ENCODE measurements at places on chromosomes 1 and 21. TPM values are rescaled to one million over a fixed set of nuclear protein-coding genes. Genes with fewer than 3 reads are reported as not detected.

Gene MPZ
- under 0.01 TPM for total RNA-seq

- no peak for DNase-seq
Observed at GRCh38 chr21:42973309-42973990, 912 bp upstream of the PKNOX1 start.

Gene SPRR2E
- total RNA-seq, result 3.7 TPM

DNA sequence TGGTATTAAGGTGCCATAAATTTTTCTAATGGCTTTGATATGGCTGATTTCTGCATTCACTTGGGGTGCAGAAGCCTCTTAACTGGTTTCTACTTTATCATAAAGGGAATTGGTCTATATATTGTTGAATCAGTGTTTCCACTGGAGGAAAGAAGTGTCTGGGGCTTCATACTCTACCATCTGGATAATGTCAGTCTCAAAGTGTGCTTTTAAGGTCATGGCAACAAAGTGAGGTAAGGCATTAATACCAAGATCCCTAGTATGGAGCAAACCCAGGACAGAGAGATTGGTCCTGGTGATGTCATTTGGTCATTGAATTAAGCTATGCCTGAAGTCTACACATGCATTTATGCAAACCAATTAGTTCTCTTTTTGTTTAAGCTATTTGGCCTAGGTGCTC, 309.9 kb downstream of the DUSP10 start:
- DNase-seq, result no peak

Gene PTPN7
- not detected for total RNA-seq

DNA sequence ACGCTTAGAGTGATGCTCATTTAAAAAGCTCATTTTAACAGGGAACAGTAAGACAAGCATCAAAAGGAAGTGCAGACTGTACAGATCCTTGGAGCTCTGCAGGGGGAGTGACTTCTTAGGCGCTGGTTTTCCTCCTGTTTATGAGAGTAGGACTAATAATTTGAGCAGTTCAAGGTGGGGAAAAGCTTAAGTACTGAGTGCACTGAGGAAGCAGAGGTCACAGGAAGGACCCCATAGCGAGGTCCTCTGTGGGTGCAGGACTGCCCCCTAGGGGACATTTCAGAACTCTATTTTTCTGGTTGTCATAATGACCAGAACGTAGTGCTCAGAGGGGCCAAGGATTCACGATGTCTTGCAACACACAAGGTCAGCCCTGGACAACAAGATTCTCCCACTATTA, 112.1 kb downstream of the HLCS start:
- DNase-seq, result peak; percentile 28

- DNase-seq, result peak; percentile 83
Observed at GRCh38 chr1:168470901-168471431, 72.8 kb downstream of the XCL2 start.

DNA sequence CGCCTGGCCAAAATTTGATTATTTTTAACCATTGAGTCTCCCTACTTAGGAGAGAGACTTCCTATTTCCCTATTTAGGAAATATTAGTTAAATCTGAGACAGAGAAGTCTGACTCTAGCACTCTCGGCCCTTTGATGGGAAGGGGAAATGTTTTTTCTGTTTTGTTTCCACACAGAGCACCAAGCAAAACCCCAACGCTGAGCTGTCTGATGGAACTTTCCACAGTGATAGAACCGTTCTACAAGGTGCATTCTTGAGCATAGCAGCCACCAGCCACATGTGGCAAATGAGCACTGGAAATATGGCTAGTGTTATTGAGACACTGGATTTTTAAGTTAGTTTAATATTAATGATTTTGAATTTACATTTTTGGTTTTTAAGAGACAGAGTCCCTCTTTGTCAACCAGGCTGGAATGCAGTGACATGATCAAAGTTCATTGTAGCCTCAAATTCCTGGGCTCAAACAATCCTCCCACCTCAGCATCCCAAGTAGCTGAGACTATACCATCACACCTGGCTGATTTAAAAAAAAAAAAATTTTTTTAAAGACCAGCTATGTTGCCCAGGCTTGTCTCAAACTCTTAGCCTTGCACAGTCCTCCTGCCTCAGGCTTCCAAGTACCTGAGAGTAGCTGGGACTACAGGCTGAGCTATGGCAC, 77.3 kb upstream of the GALNT2 start:
- DNase-seq, result no peak

- DNase-seq, result no peak
Observed at GRCh38 chr1:180312926-180313325, 82.9 kb downstream of the LHX4 start.

DNA sequence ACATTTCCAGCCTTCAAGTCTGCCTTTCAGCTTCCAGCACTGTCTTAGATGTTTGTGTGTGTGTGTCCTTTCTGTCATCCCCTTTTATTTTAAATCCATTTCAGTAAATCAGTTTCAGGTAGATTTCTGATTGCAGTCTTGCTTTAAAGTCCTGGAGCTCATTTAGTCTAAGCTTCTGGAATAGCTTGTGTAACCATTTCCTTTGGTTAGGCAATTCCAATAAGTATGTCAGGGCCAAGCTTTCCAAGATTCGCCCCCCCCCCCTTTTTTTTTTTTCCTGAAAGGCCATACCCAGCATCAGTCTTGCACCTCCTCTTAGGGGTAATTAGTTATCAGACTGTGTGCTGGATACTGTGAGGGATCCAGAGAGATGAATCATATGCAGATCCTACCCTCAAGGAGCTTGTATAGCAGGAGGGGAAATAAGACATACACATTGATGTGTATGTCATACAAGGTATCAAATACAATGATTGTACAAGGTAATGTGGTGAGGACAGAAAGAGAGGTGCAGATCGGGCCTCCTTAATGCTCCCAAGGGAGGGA, 41.3 kb downstream of the NFYC start:
- DNase-seq, result peak; percentile 18

Gene CCDC190
- not detected for total RNA-seq

Gene PSMD4
- 280 TPM for total RNA-seq

DNA sequence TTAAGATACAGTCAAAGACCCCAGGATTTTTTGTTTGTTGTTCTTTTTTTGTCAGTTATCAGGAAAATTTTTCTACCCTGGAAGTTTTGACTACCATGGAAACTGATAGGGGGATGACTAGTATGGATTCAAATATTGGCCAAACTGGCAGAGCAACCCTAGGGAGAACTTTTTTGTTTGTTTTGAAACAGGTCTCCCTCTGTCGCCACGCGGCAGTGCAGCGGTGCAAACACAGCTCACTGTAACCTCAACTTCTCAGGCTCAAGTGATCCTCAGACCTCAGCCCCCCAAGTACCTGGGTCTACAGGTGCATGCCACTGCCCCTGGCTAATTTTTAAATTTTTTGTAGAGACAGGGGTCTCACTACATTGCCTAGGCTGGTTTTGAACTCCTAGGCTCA, 46.6 kb downstream of the TOR3A start:
- no peak for DNase-seq

GRCh38 chr1:1175221-1176062, 1.8 kb downstream of the TTLL10 start:
- DNase-seq, result no peak

Gene CD52
- not detected for total RNA-seq

DNA sequence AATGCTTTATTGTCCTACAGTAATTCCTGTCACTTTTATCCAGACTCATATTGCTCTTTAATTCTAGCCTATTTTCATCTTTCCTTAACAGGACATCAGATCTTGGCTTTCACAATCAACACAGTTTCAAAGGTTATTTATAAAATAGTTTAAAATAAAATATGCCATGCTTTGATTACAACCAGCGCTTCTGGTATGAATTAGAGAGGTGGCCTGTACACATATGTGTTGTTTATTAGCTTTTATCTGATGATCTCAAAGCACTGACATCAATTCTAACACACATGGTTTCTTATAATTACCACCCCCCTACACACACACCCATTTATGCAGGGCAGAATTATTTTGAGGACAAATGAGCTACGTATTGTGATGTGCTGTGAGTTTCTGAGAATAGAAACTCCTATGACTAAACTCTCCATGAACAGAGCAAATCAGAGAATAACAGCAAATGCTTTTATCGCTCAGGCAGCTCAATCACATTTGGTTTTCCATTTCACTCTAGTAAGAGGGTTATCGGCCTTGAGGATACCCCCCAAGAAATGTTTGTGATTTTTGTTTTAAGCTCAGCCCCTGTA, 18.0 kb downstream of the CD247 start:
- no peak for DNase-seq

Gene S100A9
- total RNA-seq, result 735 TPM

- no peak for DNase-seq
Observed at GRCh38 chr1:9331016-9331415, 38.3 kb downstream of the SPSB1 start.

Gene LEFTY1
- total RNA-seq, result not detected

All from bronchial epithelial cell (primary cell).